Smooth muscle cell of the umbilical artery (primary cell): ENCODE measurements at places on chromosomes 2 and 18. TPM values are rescaled to one million over a fixed set of nuclear protein-coding genes. Genes with fewer than 3 reads are reported as not detected.

RGPD3 gene
- 0.30 and 0.37 TPM in 2 replicates for total RNA-seq

GCG gene
- total RNA-seq: not detected in 2 replicates

TBR1 gene
- under 0.01 TPM in 1 of 2 replicates, not detected in the other for total RNA-seq

NEU2 gene
- not detected in 2 replicates for total RNA-seq

GALNT13 gene
- 2.7 TPM in 1 of 2 replicates, not detected in the other for total RNA-seq

CBLN2 gene
- not detected in 2 replicates for total RNA-seq

UGT1A4 gene
- total RNA-seq: not detected in 2 replicates

MSH6 gene
- total RNA-seq: 35.0 and 67.6 TPM in 2 replicates

LAMA3 gene
- 2.1 and 3.8 TPM in 2 replicates for total RNA-seq

POMC gene
- 1.0 and 1.5 TPM in 2 replicates for total RNA-seq

RMND5A gene
- total RNA-seq: 15.7 and 20.5 TPM in 2 replicates
